Activated naive CD8-positive, alpha-beta T cell treated with anti-CD3 and anti-CD28 coated beads, Interleukin-2, amount 50 U/mL, for 16 hours (primary cell): ENCODE measurements at places on chromosomes 7 and 10.

- no peak for DNase-seq
Measured at GRCh38 chr10:9807846-9808245, 1209.8 kb upstream of the CELF2 start.

GRCh38 chr7:159013181-159013690 lies 131.4 kb downstream of the VIPR2 start:
- no peak for DNase-seq

GRCh38 chr7:129841465-129841864 lies 111.3 kb downstream of the UBE2H start:
- DNase-seq = no peak

- DNase-seq = no peak
Measured at GRCh38 chr7:27182861-27183681, 2.0 kb downstream of the HOXA11 start.

DNA sequence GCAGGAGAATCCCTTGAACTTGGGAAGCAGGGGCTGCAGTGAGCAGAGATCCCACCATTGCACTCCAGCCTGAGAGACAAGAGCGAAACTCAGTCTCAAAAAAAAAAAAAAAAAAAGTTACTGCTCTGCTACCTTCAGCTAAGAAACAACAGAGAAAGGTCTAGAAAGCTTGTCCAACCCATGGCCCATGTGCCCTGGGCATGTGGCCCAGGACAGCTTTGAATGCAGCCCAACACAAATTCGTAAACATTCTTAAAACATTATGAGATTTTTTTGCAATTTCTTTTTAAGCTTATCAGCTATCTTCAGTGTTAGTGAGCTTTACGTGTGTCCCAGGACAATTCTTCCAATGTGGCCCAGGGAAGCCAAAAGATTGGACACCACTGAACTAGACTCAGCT lies 22.9 kb downstream of the PLXDC2 start:
- DNase-seq = no peak

- DNase-seq = no peak
Measured at GRCh38 chr10:73262105-73262730, 9.8 kb upstream of the MRPS16 start.

GRCh38 chr7:47153576-47153975 lies 428.3 kb downstream of the TNS3 start:
- DNase-seq = no peak

- no peak for DNase-seq
Measured at GRCh38 chr7:37068038-37068437, 343.7 kb upstream of the AOAH start.

- no peak for DNase-seq
Measured at GRCh38 chr10:30705101-30705624, 75.6 kb upstream of the LYZL2 start.

- DNase-seq = no peak
Measured at GRCh38 chr7:46446151-46446550, 525.1 kb upstream of the IGFBP3 start.

DNA sequence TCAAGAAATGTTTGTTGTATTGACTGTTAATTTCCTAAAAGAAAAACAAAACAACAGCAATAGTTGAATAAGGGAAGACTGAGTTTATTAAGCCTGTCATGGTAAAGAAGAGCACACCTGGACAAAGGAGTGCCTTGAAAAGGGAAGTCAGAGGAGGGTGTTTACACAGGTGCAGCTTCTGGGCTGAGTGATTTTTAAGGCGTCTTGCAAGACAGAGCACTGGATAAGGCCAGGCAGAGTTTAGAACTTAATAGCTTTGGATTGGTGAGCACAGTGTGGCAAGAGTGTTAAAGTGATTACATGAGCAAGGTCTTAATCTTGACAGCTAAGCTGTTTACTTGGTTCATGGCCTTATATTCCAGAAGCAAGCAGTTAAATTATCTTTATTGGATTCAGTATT lies 423.2 kb downstream of the CNTNAP2 start:
- no peak for DNase-seq

- no peak for DNase-seq
Measured at GRCh38 chr7:155983176-155983815, 171.0 kb upstream of the SHH start.

DNA sequence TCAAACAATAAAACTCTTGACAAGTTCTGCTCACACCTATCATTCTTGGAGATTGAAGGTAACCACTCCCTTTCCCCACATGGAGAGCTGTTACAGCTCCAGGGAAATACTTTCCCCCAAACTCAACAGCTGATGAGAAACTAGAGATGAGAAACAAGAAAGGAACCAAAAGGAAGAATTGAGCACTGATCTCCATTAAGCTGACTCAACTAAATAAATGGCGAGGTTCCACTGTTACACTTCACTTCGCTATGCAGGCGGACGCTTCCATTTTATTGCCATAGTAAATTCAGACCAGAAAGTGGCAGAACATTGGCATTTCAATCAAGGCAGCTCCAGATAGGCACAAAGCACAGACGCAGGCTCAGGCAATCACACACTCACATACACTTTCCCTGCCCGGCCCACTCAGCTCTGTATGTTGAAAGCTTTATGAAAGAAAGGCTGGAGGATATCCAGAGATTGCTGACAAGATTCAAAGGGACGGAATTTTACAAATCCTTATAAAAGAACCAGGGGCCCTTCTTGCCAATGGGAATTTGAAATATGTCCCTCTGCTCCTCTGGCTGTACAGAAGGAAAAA lies 11.5 kb upstream of the YAE1 start:
- DNase-seq = no peak

GRCh38 chr7:24504040-24504439 lies 69.2 kb upstream of the PALS2 start:
- DNase-seq = no peak

DNA sequence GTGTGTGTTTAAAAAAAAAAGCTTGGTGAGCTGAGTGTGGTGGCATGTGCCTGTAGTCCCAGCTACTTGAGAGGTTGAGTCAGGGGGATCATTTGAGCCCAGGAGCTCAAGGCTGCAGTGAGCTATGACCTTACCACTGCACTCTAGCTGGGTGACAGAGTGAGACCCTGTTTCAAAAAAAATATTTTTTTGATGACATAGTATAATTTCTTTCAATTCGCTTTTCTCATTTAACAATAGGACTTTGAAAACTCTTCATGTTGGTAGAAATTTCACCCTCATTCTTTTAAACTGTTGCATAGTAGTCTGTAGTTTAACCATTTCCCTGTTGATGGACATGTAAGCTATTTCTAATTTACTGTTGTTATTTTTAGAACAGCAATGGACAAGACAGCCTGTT lies 55.7 kb upstream of the EXOC6 start:
- no peak for DNase-seq
